GM04503 (cell line): ENCODE measurements at places on chromosomes 2 and 18.

GRCh38 chr18:34959211-34959829 lies 81.9 kb upstream of the MAPRE2 start:
- DNase-seq, result no peak

- DNase-seq, result no peak
Observed at GRCh38 chr2:98734162-98734561, 3.2 kb upstream of the MGAT4A start.

DNA sequence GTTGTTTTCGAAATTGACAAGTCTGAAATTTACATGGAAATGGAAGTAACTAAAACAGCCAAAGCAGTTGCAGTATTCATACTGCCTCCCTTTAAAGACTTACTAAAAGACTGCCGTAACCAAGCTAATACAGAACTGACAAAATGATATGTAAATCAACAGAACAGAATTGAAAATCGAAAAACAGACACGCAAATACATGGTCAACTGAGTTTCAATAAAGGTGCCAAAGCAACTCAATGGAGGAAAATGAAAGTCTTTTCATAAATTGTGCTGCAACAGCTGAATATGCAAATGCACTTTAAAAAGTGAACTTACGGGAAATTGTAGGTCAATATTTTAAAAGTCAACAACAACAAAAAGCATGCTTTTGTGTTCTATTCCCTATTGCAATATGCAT lies 34.2 kb downstream of the TMEM131 start:
- no peak for DNase-seq

DNA sequence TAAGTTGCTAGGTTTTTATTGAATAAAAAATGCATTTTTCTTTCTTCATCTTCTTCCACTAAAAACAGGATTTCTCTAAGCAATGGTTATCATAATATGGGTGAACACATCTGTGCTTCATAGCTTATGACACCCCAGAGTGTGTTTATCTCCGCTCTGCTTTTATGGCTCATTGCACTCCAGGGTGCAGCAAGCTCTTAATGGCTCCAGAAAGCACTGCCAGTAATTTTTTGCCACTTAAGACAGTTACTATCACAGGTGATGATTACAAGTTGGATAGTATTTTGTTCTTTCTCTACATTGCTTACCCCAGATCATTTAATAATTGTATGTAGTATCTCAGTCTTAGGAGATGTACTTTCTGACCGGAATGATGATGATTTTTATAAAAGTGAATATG lies 239.3 kb upstream of the CDH20 start:
- no peak for DNase-seq

GRCh38 chr18:35159782-35160181 lies 81.1 kb upstream of the ZNF397 start:
- no peak for DNase-seq

DNA sequence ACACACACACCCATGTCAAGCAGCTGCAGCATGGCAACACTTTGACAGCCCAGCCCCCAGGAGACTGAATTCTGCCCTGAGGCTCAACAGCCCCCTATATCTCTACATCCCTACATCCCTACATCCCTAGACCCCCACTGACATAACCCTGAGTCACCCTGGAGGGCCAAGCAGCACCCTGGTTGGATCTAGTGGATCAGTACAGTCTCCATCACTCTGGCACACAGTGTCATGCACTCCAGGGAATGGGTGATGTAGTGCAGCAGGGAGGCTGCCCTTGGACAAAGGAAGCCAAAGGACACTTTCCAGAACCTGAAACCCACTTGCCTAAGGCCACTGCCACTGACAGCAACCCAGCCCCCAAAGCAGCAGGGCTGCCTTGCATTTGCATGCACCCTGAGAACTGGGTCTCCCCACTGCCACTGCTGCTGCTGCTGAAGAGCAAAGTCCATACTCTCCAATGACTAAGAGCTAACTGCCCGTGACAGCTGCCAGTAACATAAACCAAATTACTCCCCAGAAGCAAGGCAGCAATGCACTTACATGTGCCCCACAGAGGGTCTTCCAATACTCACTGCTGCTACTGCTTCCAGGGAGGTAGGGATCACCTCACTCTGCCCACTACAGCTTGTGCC lies 681.6 kb upstream of the KLHL29 start:
- no peak for DNase-seq
